ENCODE measurements at places on chromosomes 12 and 14.

GRCh38 chr12:111842556-111843396, 748 bp downstream of the MAPKAPK5 start:
- no peak for DNase-seq

DNA sequence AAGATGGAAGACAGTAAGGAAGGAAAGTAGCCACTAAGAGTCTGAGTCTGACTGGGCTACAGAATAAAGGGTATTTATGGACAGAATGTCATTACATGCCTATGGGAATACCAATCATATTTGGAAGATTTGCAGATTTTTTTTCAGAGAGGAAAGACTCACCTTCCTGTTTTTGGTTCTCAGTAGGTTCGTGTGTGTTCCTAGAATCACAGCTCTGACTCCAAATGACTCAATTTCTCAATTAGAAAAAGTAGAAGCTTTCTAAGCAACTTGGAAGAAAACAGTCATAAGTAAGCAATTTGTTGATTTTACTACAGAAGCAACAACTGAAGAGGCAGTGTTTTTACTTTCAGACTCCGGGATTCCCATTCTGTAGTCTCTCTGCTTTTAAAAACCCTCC, 15.4 kb upstream of the PAPLN start:
- DNase-seq: no peak

DNA sequence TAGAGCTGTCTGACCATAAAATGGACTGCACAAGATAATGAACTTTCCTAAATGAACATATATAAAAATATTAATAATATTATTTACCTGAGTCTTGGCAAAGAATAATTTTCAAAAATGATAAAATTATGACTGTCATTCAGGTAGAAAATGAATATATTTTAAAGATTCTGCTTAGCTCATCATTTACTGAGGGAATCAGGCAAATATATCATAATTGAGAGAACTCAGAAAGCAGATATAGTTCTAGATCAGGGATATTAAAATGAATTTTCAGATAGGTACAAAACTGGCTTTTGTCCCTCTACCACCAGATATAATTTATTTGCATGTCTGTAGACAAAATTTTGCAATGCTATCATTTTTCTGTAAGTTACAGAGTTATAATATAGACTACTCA, 86.1 kb upstream of the CPM start:
- DNase-seq: no peak

DNA sequence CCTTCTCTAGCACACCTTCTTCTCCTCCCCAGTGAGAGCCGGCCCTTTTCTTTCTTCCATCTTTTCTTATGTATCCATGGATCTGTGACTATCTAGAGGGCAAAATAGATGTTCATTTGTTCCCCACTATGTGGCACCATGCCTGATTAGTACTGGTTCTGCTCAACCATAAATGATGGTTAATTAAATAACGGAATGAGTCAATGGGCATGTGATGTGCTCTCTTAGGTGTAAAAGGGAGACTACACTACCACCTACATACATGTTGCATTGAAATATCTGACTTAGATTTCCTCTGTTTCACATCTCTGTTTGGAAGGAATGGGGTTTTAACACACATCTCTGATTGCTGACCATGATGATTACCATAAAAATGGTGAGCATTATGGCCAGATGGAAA, 116.5 kb downstream of the BTG1 start:
- no peak for DNase-seq

DNA sequence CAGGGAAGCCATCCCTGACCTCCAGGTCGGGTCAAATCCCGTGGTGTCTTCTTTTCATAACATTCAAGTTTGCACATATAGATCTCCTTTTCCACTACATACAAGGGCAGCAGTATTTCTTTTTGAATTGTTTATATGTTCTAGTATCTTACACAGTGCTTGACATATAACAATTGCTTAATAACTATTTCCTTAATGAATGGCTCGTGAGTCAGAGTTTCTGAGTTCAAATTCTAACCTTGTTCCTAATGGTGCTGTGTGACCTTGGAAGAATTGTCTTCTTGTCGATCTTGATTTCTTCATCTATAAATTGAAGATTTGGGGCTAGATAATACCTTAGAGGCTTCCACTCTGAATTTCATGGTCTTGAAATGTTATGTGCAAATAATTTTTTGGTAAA, 57.2 kb upstream of the PELI2 start:
- no peak for DNase-seq

DNA sequence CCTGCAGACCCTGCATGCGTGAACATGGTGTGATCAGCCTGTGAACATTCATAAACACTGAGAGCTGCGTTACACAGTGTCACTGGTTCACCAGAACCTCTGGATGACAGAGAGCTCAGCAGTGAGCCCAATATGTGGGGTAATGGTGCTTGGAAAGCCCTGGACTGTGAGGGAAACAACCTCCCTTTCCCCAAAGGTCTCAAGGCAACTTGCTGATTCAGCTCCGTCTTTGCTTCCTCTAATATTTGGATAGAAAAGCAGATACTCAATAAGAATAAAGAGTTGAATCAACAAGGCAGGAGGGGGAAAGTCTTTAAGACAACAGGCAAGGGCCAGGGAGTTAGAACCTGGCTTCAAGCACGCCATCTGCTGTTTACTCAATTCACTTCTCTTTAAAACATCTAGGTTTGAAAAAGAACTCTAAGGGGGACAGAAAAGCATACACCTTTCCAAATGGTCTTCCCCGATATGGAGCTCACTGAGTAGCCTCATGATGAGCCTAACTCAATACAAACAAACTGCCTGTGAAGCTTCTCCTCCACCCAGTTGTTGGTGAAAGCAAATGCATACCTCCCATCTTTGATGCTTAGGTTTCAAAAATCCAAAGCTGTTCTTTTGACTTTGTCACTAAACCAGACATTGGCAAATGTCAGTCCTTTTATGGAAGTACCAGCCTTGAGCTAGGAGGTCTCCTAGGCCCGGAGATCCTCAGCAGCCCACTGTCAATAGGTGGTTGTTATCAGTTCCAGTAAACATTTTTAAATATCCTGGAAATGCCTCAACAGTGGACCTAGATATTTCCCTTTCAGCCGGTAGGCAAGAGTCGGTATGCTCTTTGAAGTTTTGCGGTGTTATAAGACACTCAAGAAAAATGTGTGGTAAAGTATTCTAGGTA, 76.1 kb downstream of the SAMD4A start:
- no peak for DNase-seq

GRCh38 chr12:53963434-53964314, 9.0 kb downstream of the HOXC12 start:
- DNase-seq: no peak

DNA sequence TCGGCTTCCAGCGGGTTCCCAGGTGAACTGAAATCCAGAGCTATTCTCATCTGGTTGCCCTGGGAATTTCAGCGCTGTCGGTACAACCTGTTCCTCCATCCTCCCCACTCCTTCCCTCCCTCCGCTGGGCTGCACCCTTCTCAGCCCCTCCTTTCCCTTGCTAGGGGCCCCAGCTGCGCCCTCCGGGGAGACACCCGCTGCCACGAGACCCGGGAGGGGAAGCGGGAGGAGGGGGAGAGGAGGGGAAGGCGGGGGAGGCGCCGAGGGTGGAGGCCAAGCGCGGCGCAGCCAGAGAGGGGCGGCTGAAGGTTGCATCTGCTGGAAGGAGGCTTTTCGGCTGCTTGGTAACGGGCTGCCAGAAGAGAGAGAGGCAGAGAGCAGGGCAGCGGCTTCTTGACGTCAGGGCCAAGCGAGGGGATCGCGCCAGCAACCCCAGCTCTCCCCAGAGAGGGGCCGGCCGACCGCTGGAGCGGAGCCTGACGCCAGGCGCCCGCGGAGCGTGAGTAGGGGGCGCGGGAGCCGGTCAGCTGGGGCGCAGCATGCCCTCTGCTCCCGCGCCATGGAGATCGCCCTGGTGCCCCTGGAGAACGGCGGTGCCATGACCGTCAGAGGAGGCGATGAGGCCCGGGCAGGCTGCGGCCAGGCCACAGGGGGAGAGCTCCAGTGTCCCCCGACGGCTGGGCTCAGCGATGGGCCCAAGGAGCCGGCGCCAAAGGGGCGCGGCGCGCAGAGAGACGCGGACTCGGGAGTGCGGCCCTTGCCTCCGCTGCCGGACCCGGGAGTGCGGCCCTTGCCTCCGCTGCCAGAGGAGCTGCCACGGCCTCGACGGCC, at the start of gene KCNA5:
KCNA5 (plus strand) TSS at position 291 of the 831 bp plus-strand sequence; CDS start at position 560, 269 bp downstream.
- no peak for DNase-seq

Measured in AG09309 (cell line).